ENCODE measurements at places on chromosomes 16 and 17.

DNA sequence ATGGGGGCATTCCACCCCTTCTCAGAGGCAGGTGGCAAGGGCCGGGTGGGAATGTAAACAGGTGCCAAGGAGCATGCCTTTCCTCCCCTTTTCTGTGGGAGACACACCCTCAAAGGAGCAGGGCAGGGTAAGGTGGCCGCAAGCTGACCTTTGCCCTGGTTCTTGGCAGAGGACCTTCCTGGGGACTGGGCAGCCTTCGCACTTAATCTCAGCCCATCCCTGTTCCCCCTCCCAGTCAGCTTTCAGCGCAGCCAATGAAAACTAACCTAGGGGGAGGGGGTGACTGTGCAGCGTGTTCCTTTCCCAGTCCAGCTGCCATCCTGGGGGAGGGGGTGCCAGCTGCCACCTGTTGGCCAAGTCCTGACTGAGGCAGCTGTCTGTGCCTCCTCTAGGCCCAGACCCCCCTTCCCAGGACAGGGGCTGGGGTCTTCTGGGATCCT is 2.8 kb downstream of the TRAF4 start:
- no peak for DNase-seq

DNA sequence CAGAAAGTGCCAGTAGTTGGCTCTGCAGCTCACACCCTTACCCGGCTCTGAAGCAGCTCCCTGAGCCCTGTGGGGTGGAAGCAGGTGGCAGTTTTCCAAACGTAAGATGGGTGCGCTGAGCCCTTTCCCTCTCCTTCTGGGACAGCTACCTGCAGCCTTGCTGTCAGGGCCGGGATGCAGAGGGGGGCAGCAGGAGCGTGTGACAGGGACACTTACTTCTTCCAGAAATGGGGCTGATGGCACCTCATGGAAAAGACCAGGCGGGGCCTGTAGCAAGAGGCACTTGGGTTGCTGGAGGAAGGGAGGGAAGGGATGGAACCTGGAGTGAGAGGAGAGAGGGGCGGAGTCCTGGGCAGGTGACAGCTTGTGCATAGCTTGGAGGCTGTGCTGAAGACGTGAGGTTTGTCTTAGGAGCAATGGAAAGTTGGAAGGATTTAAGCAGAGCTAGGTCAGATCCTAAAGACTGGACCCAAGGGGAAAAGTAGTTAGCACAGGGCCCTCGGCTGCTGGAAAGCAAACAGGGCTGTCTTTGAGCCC is 216.8 kb upstream of the RPL38 start:
- DNase-seq = no peak

DNA sequence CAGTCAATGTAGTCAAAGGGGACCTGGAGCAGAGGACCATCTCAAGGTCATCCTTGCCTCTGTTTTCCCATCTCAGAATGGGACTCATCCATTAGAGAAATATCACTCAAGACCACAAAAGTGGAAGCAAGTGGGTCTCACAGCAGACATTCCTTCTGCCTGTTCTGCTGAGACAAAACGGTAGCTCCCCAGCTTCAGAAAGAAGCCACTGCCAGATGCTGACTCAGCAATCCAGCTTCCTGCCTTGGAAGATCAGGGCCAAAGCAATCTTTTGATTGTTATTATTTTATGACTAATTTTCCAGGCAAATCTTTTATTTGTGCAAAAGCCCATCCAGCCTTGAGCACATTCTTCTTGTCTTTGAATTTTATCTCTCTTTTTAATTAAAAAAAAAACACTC is 86.8 kb downstream of the CCT6B start:
- DNase-seq = no peak

DNA sequence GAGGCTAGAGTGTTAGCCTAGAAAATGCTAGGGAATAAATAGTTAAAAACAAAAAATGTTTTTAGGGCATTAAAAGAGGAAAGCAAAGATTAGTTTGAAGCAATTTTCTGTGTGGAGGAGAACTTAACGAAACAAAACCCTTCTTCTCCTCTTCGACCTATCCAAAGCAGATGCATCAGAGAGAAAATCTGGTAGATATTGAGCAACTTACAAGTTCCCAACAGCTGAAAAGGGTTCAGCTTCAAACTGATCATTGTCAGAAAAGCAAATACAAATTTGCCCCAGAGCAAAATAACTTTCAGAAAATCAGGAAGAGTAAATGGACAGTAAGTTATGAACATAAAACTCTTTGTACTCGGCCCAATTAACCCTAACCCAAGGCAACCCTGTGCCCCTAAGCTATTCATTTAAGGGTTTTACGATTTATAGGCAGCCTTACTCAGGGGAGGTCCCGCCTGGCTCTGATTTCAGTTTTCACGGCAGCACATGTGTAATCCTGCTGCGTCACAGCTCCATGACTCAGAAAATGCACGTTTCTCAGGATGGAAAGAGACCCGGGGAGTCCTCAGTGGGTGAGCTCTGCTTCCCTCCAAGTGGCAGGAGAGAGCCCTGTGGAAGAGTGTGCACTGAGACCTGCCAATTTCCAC is 405.7 kb upstream of the SALL1 start:
- no peak for DNase-seq

DNA sequence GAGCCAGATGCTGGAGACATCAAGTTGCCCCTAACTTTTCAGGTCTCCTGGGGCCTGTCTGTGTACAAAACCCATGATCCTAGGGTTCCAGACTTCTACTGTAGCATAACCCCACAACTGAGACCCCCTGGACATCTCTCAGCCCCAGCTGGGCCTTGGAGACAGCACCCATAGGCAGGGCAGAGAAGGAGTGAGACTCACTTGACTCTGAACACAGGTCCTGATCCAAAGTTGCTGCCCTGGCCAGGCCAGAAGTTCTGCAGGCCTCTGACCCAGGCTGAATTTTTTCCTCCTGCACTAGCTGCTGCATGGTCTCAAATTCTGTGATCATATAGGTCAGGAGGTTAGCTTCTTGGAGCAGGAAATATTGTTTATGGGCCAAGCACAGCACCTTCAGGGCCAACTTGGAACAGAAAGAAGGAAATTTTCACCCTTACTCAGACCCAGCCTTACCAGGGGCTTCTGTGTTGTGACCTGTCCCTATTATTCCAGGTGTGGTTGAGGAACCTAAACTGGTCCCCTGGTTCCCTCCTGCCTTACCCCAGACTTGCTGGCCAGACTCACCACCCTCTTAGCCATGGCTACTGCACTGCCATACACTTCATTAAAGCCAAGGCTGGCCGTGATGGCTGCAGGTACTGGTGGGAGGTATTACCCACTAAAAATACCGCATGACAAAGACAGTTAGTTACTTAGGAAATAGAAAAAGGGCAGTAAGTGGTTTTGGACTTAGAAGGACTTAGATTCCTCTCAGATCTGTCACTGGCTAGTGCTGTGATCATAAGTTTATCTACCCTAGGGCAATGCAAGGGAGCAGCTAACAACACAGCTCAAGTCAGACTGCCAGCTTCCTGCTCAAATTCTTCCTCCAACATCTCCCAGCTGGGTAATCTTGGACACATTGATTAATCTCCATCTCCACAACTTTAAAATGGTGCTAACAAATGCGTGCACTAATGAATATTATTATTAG is 2180.1 kb downstream of the TP53TG3F start:
- DNase-seq = no peak

GRCh38 chr17:5391678-5392077 is 27.8 kb downstream of the NUP88 start:
- DNase-seq = no peak

DNA sequence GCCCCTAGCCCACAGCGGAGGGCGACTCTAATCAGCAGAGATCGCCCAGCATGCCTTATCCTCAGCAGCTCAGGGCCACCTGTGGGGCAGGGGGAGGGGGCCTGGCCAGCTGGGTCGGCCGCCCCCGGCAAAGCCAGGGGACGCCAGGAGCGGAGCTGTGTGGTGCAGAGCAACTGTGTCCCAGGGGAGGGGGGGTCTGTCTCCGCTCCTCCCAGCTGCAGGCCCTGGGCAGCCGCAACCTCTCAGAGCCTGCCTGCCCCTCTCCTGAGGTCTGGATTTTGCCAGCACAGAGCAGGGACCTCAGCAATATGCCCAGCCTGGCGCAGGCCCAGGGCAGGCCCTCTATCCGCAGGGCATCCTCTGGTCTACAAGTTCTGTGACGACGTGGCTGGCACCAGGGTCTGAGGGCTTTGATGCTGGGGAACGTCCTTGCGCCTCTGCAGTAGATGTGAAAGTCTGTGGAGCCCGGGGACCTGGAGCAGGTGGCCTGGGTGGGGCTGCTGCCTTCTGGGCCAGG is 36.5 kb upstream of the SLC38A10 start:
- no peak for DNase-seq

DNA sequence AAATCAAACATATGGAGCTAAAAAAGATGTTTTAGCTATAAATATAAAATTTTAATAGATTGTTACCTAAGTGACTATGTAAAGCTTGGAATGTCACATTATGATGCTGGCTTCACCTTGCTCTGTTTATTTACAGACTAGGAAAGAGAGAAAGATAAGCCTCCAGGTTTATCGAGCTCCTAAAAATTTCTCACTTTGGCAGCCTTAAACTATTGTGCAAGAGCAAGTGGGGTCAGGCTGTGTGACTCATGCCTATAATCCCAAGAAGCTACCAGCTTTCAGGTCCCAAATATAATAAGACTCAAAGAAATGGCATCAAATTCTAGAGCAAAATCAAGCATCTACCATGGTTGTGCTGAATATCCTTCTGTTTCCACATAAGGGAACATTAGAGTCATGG is 34.3 kb upstream of the PRSS54 start:
- DNase-seq = no peak

DNA sequence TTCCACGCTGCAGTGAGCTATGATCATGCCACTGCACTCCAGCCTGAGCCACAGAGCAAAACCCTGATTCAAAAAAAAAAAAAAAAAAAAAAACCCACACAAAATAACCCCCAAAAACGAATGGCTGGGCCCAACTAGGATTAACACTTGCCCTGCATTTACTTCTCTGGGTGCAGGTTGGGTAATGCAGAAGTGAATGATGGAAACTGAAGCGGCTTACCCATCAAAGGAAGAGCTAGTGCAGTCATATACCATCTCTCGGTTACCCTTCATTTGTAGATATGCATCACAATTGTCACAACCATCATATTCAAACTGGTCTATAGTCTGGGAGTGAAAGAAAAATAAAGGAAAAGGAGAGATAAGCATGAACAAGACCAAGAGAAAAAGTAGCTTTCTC is 819 bp downstream of the SUPT4H1 start:
- no peak for DNase-seq

GRCh38 chr17:21283482-21284318 is 811 bp upstream of the MAP2K3 start:
- DNase-seq = no peak

DNA sequence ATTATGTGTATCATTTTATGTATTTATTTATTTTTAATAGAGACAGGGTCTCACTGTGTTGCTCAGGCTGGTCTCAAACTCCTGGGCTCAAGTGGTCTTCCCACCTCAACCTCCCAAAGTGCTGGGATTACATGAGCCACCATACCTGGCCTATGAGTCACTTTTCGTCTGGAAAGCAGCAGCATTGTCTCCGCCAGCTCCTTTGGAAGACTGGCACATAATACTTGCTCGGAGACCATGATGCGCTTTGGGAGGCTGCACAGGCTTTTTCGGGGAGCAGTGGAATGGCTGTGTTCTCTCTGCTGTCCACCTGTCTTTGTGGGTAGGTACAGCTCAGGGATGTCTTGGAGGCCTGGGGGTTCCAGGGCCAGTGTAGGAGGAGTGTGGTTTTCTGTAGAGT is 102.2 kb downstream of the AATF start:
- no peak for DNase-seq

DNA sequence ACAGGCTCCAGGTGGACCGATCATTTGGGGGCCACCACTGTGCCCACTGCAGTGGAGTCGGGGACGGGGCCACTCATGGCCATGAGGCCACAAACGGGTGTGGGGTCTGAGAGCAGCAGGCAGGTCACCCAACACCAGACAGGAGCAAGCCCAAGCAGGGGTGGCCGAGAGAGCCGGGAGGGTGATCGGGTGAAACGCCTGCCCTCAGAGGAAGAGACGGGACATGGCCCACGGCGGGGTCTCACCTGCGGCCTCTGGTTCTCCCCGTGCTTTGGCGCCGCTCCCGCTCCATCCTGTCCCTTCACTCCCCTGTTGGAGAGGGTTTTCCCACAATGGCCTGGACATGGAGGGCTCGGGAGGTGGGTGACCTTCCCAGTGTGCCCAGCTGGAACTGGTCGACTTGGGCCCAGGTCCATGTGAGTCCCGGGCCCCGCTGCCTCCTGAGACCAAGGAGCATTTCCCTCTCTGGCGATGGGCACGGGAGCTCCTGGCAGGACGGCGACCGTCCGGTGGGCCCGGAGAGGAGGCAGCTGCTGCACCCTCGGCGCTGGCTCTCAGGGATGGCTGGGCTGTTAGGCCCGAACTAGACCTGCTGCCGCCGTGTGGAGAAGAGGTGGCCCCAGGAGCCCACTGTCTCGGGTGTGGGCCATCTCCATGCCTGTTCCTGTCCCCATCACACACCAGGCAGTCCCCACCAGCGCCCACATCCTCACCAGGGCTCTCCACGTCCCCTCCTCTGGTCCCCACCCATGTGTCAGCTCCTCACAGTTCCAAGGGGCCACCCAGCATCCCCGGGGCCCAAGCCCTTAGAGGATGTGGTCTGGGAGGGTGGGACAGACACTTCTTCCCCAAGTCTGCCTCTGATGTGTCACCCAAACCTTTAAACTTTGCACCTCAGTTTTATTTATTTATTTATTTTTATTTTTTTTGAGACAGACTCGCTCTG is 13.4 kb upstream of the BAHCC1 start:
- no peak for DNase-seq

DNA sequence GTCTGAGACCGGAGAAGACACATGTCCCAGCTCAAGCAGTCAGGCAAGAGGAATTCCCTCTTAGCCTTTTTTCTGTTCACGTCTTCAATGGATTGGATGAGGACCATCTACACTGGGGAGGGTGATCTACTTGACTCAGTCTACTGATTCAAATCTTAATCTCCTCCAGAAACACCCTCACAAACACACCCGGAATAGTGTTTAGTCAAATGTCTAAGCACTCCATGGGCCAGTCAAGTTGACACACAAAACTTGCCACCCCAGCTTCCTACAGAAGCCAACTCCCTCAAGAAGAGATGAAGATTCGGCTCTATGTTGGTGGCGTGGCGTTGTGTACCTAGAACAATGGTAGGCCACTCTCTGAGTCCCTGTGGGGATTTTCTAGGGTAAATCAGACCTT is 22.5 kb upstream of the NKD1 start:
- DNase-seq = no peak

- no peak for DNase-seq
Observed at GRCh38 chr16:12941896-12942295, 40.5 kb downstream of the SHISA9 start.

GRCh38 chr16:68973611-68974120 is 130.3 kb downstream of the TANGO6 start:
- DNase-seq = no peak

Measured in H54 (cell line).